Activated CD4-positive, alpha-beta memory T cell treated with anti-CD3 and anti-CD28 coated beads for 36 hours (primary cell): ENCODE measurements at places on chromosomes 3 and 15. TPM values are rescaled to one million over a fixed set of nuclear protein-coding genes. Genes with fewer than 3 reads are reported as not detected.
A peak's percentile ranks its signal among the peaks of the same experiment; 100 is the strongest.

DNA sequence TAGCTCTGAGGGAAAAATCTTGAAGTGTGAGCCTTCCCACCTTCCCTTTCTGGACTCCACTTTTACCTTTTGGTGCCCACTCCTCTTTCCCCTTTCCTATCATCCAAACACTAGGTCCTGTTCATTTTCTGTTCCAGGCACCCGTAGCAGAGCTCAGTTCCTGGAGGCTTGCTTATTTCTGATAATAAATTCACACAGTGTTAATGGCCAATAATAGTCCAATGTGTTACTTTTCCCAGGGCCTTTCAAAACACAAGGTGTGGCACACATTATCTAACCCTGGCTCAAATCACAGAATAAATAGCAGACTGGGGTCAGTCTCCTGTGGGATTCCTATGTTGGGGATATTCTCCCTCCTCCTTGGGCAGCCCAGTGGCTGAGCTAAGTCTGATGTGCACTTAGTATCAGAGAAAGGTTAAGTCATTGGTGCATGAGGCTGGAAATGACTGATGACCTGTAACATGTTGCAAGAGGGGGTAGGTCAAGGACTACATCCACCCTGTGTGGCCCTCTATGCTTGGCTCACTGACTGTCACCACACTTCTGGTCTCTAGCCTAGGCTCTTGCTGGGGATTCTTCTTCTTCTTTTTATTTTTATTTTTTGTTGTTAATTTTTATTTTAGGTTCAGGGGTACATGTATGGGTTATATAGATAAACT is 43.7 kb upstream of the ROPN1 start:
- H3K4me1 ChIP-seq, result peaks cover 14% of the 10 kb centered on the region
- no peak overlapping the region for H3K4me3 ChIP-seq
- DNase-seq, result no peak
- no peak overlapping the region for H3K27ac ChIP-seq

DNA sequence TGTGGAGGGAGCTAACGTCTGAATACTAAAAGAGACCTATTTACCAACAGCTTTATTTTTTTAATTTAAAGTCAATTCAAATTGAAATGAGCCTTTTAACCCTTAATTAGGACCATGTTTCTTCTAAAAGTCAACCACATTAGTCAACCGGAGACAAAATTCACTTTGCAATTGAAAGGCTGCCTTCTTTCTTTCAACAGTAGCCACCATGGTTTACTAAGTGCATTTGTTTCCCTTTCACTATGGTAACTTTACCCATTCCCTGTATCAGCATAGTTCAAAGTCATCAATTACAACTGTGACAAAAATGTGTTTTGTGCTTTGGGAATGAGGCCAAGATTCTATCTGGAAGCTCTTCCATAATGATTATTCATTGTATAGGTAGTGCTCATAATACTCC is 225.4 kb downstream of the EPHA3 start:
- no peak for DNase-seq
- H3K36me3 ChIP-seq, result no peaks in the 10 kb centered on the region
- no peak overlapping the region for H3K27ac ChIP-seq

- H3K27me3 ChIP-seq, result no peaks in the 10 kb centered on the region
- no peak overlapping the region for H3K4me3 ChIP-seq
- H3K27ac ChIP-seq, result no peak overlapping the region
- no peak for DNase-seq
- no peaks in the 10 kb centered on the region for H3K36me3 ChIP-seq
Measured at GRCh38 chr3:96213393-96213792, 601.0 kb upstream of the EPHA6 start.

- H3K36me3 ChIP-seq, result peaks cover 13% of the 10 kb centered on the region
- H3K27ac ChIP-seq, result no peak overlapping the region
- H3K4me1 ChIP-seq, result no peaks in the 10 kb centered on the region
- H3K27me3 ChIP-seq, result no peaks in the 10 kb centered on the region
Measured at GRCh38 chr3:53238051-53238850, 17.6 kb downstream of the TKT start.

GOLGA8G gene
- total RNA-seq, result not detected

- H3K4me3 ChIP-seq, result no peak overlapping the region
- peaks cover 84% of the 10 kb centered on the region for H3K4me1 ChIP-seq
- H3K27me3 ChIP-seq, result peaks cover 3% of the 10 kb centered on the region
- peak; percentile 83 for DNase-seq
- H3K27ac ChIP-seq, result peak overlapping the region; percentile 87
Measured at GRCh38 chr15:69719527-69720240, 267.1 kb downstream of the RPLP1 start.

DNA sequence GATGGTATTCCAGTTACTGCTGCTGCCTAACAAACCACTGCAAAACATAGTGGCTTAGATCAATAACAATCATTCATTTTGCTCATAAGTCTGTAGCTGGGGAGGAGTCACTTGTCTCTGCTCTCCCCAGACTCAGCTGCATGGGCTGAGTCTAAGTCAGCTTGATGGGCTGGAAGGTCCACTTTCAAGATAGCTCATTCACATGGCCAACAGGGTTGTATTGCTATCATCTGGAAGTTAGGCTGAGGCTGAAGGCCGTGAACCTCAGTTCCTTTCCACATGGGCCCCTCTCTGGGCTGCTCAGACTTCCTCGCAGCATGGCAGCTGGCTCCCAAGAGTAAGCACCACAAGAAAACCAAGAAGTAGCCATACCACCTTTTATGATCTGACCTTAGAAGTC is 28.7 kb upstream of the BFSP2 start:
- no peaks in the 10 kb centered on the region for H3K36me3 ChIP-seq
- H3K27ac ChIP-seq, result no peak overlapping the region
- H3K27me3 ChIP-seq, result no peaks in the 10 kb centered on the region
- H3K4me1 ChIP-seq, result no peaks in the 10 kb centered on the region
- DNase-seq, result no peak

ELP6 gene
- 32.8 TPM for total RNA-seq

- peaks cover 2% of the 10 kb centered on the region for H3K27me3 ChIP-seq
- no peak overlapping the region for H3K4me3 ChIP-seq
- no peaks in the 10 kb centered on the region for H3K36me3 ChIP-seq
- no peak overlapping the region for H3K27ac ChIP-seq
- no peak for DNase-seq
- H3K4me1 ChIP-seq, result no peaks in the 10 kb centered on the region
Measured at GRCh38 chr3:123653221-123653682, 68.4 kb upstream of the HACD2 start.

DNA sequence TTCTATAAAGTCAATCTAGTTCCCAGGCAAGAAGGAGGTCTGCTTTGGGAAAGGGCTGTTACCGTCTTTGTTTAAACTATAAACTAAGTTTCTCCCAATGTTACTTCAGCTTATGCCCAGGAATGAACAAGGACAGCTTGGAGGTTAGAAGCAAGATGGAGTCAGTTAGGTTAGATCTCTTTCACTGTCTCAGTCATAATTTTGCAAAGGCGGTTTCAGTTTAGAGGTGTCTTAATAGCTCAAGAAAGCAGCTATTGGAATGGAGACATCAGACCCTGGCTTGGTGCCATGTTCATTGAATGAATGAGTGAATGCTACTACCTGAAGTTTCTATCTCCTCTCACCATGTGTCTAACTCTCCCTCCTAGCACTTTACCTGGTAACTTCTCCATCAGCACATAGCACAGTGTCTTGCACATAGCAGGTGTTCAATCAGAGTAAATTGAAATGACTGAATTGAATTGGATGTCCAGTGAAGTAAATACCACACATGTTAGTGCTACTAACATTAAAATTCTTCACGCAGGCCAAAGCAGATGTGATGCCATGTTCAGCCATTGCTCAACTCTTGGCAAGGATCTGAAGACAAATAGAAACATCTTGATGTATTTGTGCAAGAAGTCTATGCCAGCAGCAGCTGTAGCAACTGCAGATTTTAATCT is 28.2 kb downstream of the CLEC3B start:
- H3K27ac ChIP-seq, result no peak overlapping the region
- H3K27me3 ChIP-seq, result peaks cover 8% of the 10 kb centered on the region
- no peaks in the 10 kb centered on the region for H3K36me3 ChIP-seq
- no peak for DNase-seq
- H3K4me1 ChIP-seq, result peaks cover 18% of the 10 kb centered on the region

GRCh38 chr15:65184305-65184867 is 756 bp downstream of the CLPX start:
- H3K36me3 ChIP-seq, result peaks cover 15% of the 10 kb centered on the region
- peaks cover 32% of the 10 kb centered on the region for H3K4me1 ChIP-seq
- H3K4me3 ChIP-seq, result peak overlapping the region; percentile 95
- H3K27ac ChIP-seq, result peak overlapping the region; percentile 88
- DNase-seq, result peak; percentile 55

DNA sequence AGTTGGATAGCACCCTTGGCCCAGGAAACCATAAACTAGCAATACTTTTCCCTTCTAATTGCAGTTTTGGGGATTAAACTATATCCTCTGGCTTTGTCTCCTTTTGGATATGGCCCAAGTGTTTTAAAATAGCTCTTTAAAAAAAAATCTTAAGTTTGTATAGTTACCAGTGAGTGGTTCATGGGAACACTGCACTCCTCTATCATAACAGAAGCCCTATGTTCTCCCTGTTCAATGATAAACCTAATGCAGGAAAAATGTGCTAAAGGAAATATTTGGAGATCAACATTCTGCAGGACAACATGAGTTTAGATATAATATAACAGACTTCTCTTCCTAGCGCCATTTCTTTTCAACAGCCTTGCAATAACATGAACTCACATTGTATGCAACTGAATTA is 13.1 kb downstream of the MRPL47 start:
- DNase-seq, result no peak
- H3K27me3 ChIP-seq, result no peaks in the 10 kb centered on the region
- peaks cover 10% of the 10 kb centered on the region for H3K4me1 ChIP-seq
- H3K27ac ChIP-seq, result peak overlapping the region; percentile 15

GRCh38 chr3:114126461-114126860 is 52.4 kb downstream of the DRD3 start:
- DNase-seq, result no peak
- peaks cover 2% of the 10 kb centered on the region for H3K27me3 ChIP-seq
- H3K36me3 ChIP-seq, result no peaks in the 10 kb centered on the region
- no peak overlapping the region for H3K4me3 ChIP-seq
- H3K4me1 ChIP-seq, result peaks cover 7% of the 10 kb centered on the region

C3orf85 gene
- not detected for total RNA-seq

GRCh38 chr3:157585386-157585785 is 82.2 kb upstream of the VEPH1 start:
- H3K36me3 ChIP-seq, result no peaks in the 10 kb centered on the region
- no peak overlapping the region for H3K27ac ChIP-seq
- H3K4me1 ChIP-seq, result no peaks in the 10 kb centered on the region
- H3K27me3 ChIP-seq, result no peaks in the 10 kb centered on the region
- H3K4me3 ChIP-seq, result no peak overlapping the region

CNTN4 gene
- total RNA-seq, result not detected

NUDT16 gene
- 8.6 TPM for total RNA-seq

ROBO1 gene
- not detected for total RNA-seq

RTP1 gene
- not detected for total RNA-seq

GRCh38 chr15:35376707-35377106 is 169.3 kb downstream of the DPH6 start:
- H3K4me1 ChIP-seq, result no peaks in the 10 kb centered on the region
- peaks cover 41% of the 10 kb centered on the region for H3K36me3 ChIP-seq
- H3K27ac ChIP-seq, result no peak overlapping the region
- DNase-seq, result no peak

- no peaks in the 10 kb centered on the region for H3K27me3 ChIP-seq
- H3K4me3 ChIP-seq, result no peak overlapping the region
- no peak overlapping the region for H3K27ac ChIP-seq
- no peak for DNase-seq
- H3K4me1 ChIP-seq, result no peaks in the 10 kb centered on the region
Measured at GRCh38 chr3:3476669-3477068, 297.2 kb upstream of the CRBN start.

DNA sequence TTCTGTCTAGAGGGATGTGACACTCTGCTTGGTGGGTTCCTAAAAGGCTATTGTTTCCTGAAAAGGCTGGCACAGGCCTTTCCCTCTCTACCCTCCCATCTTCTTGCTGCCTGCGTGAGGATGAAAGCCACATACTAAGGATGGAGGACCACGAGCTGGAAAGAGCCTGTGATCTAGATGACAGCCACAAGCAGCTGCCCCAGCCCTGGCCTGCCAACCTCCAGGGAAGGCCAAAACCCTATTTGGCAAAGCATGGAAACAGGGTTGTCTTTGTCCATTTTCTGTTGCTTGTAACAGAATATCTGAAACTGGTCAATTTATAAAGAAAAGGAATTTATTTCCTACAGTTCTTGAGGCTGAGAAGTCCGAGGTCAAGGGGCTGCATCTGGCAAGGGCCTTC is 144.5 kb downstream of the FBLN2 start:
- no peak overlapping the region for H3K27ac ChIP-seq
- peaks cover 4% of the 10 kb centered on the region for H3K27me3 ChIP-seq
- H3K36me3 ChIP-seq, result no peaks in the 10 kb centered on the region
- no peaks in the 10 kb centered on the region for H3K4me1 ChIP-seq
